ENCODE measurements at places on chromosomes 11 and 22. TPM values are rescaled to one million over a fixed set of nuclear protein-coding genes. Genes with fewer than 3 reads are reported as not detected.

Gene SLC7A4
- total RNA-seq, result 0.06 TPM

Gene EXPH5
- 5.5 TPM for total RNA-seq

Gene UCP3
- total RNA-seq, result 1.1 TPM

Gene BAIAP2L2
- 0.06 TPM for total RNA-seq

Gene MS4A15
- total RNA-seq, result not detected

Gene SCGB1C1
- total RNA-seq, result not detected

Gene MYH9
- total RNA-seq, result 481 TPM

Gene B3GAT1
- not detected for total RNA-seq

Gene KCNK4
- total RNA-seq, result not detected

Gene PRSS23
- 157 TPM for total RNA-seq

Gene EHD1
- 73.5 TPM for total RNA-seq

Gene ACR
- not detected for total RNA-seq
